Amniotic stem cell (primary cell): ENCODE measurements at places on chromosomes 4 and X.

DNA sequence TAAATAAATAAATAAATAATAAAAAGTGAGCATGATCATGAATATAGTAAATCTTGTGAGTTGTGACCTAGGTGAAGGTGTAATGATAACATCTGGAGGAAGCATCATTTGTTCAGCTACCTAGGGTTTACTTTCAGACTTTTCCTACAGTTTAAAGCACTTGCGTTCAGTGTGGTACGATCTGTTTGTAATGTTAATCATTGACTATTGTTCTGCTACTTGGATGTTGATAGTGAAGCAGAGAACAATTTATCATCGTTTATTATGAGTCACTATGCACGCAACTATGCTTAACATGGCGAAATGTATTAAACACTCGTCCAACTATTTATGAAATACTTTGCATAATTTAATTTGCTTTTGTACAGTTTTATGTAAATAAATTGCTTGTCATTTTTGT, 426.2 kb downstream of the PCDH7 start:
- DNase-seq: no peak

DNA sequence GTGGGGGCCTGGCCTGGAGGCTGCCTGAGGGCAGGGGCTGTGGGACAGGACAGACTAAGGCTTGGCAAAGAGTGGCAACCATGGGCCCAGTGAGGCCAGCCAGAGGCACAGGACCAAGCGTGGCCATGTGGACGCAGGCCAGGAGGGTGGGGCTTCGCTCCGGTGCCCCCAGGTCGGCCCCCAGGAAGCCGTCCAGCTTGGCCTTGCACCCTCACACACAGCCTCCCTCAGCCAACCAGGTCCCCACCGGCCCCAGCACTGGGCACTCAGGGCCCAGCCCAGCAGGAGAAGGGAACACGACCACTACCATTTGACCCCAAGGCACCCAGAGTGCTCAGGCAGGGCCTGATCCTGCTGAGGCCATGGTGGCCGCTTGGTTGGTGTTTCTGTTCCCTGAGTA, 57.2 kb downstream of the FAM53A start:
- DNase-seq: no peak

DNA sequence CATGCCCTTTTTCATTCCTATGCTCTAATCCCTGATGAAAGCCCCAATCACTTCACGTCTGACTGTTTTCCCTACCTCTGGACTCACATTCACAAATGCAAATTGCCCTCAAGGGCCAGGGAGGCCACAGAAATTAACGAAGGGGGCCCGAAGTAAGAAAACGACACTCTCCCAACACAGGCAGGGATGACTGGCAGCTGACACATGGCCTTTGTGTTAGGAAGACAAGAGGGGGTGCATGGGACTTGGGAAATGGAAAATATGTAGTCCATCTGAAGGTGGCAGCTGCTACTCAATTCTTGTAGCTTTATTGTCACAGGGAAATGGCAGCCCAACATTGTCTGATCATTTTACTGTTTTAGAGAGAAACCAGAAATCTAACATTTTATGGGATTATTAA, 12.3 kb upstream of the SPARCL1 start:
- DNase-seq: no peak

GRCh38 chrX:5549512-5549911, 679.2 kb downstream of the NLGN4X start:
- no peak for DNase-seq

DNA sequence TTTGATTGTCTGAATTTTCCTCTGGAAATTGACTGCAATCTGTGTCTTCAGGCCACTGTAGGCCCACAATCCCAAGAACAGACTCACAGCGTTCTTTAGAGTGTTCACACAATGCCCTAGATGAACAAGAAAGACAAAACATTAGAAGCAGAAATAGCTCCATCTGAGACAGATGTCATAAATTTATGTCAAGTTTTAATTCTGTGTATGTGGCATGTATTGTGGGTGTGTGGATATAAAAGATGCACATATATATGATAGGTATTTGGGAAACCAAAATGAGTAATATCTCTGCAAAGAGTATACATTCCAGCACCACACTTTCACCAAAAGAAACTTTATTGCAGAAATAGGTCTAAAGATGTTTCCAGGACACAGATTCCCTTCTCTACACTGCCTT, 176.1 kb downstream of the CORIN start:
- DNase-seq: no peak

- DNase-seq: no peak
Measured at GRCh38 chrX:20212486-20213089, 54.1 kb downstream of the RPS6KA3 start.

DNA sequence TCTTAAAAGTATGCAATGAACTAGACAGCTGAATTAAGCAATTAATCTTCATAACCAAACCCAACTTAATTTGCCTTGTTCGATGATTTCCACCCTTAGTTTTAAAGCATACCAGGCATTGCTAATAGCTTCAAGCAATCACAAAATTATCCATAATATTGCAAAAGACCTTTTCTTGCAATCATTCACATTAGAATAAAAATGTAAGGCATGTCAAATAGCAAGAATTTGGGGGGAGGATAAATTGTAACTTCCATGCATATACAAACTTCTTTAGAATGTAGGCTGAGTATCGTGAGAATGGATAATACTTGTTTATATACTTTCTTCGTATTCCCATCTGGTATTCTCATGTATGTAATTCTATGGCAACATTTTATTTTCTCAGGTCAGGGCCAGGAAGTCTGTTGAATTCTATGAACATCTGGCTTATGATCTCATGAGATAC, 28.7 kb upstream of the BMP2K start:
- DNase-seq: no peak

DNA sequence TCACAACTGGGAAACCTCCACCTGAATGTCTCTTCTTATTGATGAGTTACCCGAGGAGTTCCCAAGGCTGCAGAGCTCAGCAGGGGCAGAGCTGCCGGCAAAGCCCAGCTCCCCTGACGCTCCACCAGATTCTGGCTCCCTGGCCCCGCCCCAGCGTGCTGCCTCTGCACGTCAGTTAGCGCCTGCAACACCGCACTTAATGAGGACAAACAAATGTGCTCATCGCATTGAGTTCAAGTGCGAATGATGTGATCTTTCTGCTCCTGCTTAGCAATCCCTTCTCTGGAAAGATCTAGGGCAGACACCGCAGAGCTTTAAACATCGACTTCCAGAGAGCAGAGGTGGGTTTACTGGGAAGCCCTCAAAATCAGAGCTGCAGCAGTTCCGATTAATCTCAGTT, 55.5 kb upstream of the FBXW7 start:
- no peak for DNase-seq

DNA sequence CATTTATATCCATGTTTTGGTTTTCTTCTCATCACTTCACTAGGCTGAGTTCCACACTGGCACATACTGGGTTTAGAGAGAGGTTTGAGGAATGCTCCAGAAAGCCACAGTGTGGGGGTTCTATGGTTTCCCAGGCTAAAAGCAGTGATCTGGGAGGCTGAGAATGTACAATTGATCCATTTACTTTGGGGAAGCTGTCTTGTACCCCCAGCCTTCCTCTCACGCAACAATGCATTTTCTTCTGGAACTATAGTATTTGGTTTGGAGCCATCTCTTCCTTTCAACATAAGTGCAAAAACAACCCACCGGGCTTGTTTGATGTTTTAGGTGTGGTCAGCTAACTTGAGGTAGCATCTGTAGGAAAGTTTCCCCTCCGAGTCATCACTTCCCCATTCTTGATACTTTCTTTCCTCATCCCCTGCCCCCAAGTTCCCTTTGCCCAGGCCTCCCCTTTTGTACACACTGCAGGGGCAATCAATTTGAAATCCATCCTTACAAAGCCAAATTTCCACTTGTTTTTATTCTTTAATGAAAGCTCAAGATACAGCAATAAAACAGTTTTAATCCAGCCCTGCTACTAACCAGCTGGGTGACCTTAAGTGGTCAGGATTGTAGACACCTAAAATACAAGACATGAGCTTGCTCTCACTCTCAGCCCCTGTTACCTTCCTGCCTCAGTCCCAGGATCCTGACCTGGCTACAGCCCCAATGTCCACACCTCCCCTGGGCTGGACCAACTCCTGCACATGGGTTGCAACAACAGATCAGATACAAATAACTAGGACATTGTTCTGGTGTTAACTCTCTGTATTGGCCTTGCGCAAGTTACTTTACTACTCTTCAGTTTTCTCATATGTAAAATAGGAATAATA, 109.2 kb downstream of the FHDC1 start:
- DNase-seq: no peak

- DNase-seq: peak; percentile 30
Measured at GRCh38 chr4:139175646-139176301, 1.2 kb downstream of the ELF2 start.

DNA sequence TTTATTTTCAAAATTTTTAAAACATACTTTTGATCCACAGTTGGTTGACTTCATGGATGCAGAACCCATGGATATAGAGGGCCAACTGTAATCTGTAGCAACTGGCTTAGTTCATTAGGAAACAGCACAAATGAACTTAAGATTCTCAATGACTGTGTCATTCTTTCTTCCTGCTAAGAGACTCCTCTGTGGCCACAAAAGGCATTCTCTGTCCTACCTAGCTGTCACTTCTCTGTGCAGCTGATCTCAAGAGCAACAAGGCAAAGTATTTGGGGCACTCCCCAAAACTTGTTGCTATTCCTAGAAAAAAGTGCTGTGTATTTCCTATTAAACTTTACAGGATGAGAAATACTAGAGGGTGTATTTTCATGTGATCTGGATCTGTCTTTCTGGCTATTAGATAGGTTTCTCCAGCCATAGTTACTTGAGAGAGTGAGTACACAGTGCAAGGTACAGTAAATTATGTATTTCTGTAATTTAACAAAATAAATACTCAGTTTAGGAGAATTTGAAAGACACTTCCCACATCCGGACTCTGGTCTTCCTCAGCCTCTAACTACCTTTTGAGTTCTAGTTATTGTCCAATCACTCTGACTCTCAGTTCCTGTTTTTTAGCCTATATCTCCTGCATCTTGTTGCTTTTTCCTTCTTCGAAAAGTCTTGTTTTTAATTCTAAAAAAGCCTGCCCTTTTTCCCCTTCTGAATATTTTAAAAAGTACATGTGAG, 21.8 kb downstream of the TLR2 start:
- DNase-seq: no peak
